Smooth muscle cell of the brain vasculature (primary cell): ENCODE measurements at places on chromosomes 2 and 18.

GRCh38 chr2:175734686-175735085, 267.4 kb downstream of the LNPK start:
- no peak for DNase-seq

DNA sequence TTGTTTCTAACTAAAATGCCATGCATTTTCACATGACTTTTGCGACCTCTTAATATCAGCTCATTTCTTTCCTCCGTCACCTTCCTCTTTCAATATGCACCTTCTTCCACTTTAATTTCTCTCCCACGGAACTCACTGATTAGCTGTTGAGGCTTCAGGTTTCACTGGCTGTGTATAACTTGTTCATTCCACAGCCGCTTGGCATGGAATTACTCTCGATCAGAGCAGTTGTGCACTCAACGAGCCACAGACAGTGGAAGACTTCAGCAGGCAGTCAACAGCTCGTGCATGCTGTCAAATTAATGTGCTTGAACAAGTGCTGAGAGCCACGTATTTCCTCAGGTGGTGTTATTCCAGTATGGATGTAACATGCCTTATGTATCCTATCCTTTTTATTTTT, 491.2 kb upstream of the DDX18 start:
- no peak for DNase-seq

DNA sequence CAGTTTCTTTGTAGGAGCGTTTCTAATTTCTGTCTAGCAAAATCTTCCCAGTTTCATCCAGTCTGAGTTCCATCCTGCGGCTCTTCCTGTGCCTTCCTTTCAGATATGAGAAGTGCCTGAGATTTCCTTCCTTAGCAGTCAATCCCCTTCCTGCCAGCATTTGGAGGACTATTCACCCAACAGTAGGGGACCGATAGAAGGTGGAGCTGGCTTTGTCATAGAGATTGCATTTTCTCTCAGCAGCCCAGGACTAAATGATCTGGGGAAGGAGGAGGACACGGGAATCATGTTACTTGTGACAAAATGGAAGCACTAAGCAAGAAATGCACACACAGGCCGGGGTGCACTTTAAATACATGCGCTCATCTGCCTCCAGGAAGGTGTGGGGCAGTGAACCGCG, 5.6 kb upstream of the SMIM21 start:
- no peak for DNase-seq

- DNase-seq: no peak
Measured at GRCh38 chr2:208415255-208415654, 8.7 kb downstream of the PTH2R start.

DNA sequence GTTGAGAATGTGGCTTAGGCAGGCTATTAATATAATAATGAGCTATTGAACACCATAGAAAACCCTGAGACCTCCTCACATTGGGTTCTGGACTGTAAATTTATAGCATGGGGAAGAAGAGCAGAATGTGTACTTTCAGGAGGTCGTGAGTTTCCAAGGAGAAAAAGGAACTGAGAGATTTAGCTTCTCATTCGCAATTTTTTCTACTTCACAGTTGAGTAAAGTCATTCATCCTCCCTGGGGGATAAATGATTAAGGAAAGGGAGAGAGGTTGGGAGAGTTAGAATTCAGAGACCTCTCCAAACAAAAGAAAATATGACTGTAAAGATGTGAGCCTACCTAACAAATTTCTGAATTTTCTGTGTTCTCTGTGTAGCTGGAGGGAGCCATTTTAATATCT, 205.8 kb upstream of the CYRIA start:
- DNase-seq: no peak

- no peak for DNase-seq
Measured at GRCh38 chr2:97670471-97670870, 958 bp downstream of the C2orf92 start.

DNA sequence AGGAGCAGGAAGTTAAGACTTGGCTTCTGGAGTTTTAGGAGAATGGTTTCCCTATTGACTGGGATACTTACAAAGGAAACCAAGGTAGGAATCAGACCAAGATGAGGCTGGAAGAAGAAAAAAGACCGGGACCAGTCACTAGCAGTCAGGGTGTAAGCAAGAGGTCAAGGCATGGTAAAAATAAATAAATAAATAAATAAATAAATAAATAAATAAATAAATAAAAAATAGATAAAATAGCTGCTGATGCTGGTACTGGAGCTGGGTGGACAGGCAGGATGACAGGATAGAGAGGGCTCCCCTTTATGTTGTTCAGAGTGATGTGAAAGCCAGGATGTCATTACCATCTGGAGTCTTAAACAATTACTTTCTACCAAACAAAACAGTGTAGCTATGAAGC, 89.9 kb downstream of the MYO5B start:
- DNase-seq: no peak

GRCh38 chr18:35180455-35180854, 60.4 kb upstream of the ZNF397 start:
- no peak for DNase-seq

GRCh38 chr2:174335988-174336500, 1.3 kb downstream of the SP9 start:
- DNase-seq: no peak

- DNase-seq: peak; percentile 41
Measured at GRCh38 chr2:240060977-240061591, 7.8 kb upstream of the OR6B3 start.

- DNase-seq: no peak
Measured at GRCh38 chr2:184611361-184612085, 13.2 kb downstream of the ZNF804A start.

- no peak for DNase-seq
Measured at GRCh38 chr2:150023044-150023443, 435.5 kb upstream of the MMADHC start.

DNA sequence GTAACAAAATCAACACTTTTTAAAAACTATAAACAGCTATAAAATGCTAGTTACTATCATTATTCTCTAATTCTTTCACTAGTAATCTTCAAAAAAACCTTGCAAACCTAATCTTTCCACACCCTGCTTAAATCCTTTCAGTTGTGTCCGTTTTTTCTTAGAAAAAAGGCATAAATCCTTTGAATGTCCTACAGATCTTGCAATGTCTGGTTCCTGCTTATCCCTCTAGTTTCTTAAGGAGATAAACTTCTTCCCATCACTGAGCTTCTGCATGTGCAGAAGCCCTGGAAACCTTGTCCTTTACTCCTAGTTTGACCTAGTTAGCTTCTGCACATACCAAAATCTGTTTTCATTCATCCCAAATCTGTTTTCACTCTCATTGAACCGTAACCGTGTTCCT, 1.3 kb upstream of the PNO1 start:
- no peak for DNase-seq

DNA sequence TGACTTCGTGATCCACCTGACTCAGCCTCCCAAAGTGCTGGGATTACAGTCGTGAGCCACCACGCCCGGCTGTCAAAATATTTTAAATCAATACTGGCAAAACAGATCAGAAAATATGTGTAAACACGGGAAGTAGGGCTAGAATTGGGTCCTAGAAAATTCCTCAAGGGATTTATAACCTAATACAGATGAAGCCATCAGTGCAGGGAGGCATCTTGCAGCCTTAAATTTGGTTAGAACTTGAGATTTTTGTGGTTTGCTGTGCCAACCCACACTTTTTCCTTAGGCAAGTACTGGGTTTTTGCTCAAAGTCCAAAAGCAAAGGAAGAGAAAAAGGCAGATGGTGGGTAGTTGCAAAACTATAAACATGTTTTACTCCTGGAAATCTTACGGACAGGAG, 33.7 kb upstream of the NFE2L2 start:
- no peak for DNase-seq

DNA sequence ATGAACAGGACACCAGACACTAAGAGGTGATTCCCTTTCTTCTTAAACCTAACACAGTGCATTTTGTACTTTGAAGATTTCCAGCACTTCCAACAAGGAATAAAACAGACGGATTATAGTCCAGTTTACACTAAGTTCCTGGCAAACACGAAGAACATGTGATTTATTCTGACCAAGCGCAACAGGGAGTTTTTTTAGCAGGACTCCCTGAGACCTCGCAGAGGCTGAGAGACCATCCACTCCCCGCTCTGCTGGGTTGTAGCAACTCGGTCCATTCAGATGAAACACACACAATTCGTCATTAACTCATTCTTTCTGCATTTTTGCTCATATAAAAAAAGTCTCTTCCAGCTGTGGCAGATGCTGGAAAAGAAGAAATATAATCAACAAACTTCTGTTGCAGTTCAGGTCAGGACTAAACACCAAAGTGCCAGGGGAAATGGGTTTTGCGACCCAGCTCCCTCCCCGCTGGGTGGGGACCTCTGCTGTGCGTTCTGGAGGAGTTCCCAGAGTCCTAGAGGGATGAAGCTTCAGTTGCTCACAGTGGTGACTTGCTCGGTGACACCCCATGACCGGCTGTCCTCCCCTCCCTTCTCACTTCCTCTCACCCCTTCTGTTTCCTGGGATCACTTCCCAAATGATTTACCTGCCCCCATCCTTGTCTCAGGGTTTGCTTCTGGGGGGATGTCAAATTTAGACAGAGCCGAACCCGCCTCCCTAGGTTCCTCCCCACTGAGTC, 52.5 kb downstream of the KCNF1 start:
- peak; percentile 61 for DNase-seq

- DNase-seq: no peak
Measured at GRCh38 chr2:239292531-239292930, 108.3 kb downstream of the HDAC4 start.

DNA sequence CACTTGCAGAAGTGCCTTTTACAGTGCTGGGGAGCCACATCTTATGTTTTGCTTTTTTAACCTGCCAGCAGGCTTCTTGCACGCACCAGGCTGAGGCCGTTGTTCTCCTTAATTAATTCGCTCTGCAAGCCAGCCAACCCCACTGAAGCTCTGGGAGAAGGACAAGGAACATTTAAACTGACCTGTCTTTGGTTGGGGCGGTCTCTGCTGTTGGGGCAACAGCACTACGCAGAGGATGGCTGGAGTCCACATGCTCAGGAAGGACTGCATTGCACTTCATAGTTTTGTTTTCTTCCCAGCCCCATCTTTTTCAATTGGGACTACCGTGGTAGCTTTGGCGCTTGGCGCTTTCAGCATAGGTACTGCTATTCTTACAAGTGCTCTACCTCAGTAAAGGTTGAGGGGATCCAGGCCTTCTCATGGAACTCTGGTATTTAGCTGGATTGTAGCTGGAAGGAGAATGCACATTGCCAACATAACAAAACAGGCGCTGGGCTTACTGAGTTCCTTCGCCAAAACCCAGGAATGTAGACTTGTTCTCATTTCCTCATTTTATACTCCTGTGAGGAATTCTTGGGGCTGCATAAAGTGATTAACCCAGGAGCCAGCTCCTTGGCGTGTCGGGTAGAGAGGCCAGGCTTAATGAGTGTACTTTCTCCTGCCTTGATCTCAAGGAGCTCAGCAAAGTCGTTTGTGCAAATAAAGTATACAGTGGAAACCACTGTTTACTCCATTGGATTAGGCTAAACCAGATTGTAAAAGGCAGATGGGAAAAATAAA, 146.2 kb downstream of the PRKCE start:
- no peak for DNase-seq

DNA sequence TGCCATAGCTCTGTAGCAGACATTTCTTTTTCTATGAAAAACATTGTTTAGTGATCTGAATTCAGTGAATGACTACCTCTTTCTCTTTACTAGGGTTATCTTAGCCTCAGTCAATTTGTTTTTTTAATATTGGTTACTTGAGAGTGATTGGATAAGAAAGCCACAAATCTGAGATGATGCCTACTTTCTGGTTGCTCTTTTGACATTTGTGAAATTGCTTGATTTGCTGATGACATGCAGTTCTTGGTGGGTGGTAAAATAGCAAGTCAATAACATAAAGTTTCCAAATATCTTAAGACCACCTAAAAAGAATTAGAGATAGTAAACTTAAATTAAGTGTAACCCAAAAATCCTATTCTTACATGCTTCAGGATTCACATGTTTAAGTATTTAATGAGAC, 199.5 kb upstream of the STON1 start:
- DNase-seq: no peak

DNA sequence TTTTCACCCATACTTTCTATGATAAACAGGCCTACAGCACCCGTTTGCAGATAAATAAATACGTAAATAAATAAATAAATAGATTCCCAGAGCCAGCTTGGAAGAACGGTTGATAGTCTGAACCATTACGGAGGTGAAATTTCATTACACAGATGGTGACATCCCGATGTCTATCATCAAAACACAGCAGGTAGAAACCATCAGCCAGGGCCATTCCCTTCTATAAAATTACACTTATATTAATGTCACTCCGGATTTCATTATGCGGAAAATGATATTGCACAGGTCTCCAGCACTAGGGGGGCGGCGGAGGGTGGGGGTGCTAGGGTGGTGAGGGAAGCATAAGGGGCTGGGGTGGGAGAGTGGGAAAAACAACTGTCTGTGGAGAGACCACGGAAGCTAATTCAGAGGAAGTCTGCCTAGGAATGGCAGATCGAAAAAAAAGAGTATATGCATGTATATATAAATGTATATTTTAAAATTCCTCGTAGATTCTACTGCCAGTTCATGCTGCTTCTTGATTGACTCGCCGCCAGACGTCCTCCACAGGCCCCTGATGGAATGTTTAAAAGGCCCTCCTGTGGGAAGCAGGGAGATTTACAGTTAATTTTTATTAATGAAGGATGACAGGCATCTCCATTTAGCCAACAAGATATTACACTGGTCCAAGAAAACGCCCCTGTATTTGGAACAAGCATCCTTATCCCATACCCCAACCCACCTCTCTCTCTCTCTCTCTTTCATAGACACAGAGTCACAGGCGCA, 1906.0 kb upstream of the PIK3C3 start:
- DNase-seq: no peak

GRCh38 chr2:169683054-169683424, 11.2 kb downstream of the CFAP210 start:
- no peak for DNase-seq

GRCh38 chr2:138245310-138245709, 256.3 kb upstream of the SPOPL start:
- DNase-seq: no peak

DNA sequence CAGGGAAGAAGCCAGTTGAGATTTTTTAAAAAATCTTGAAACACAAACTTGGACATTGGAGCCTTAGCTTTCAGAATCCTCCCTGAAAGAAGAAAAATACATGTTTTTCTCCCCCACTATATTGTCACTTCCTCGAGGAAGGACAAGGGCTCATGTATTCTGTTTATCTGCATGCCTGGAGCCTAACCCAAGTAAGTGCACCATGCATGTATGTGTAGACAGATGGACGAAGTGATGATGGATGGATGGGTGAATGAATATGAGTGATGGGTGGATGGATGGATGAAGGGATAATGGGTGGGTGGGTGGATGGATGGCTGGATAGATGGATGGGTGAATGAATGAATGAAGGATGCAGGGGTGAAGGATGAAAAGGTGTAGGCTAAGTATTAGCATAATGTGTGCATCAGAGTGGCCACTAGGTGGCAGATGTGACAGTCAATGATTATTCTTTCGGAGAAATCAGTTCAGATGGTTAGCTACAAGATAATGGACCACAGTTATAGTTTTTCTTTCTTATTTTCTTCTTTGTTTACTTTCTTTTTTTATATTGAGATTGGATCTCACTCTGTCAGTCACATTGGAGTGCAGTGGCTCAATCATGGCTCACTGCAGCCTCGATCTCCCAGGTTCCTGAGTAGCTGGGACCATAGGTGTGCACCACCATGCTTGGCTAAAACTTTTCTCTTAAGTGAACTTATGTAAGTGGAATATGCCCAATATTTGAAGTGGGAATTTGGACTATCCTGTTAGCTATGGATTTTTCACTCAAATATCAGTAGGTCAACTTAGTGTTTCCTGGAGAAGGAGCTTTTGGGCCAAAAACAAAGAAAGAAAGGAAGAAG, 18.5 kb upstream of the CCDC93 start:
- DNase-seq: no peak
